Breast epithelium (tissue), 4 donors: ENCODE measurements at places on chromosomes 7 and 10. TPM values are rescaled to one million over a fixed set of nuclear protein-coding genes. Genes with fewer than 3 reads are reported as not detected.

Gene WDFY4
- 5.8 TPM for total RNA-seq

- DNase-seq: no peak
These were observed 49.0 kb downstream of the NPVF start for GRCh38 chr7:25179325-25179724.

GRCh38 chr7:52500841-52501240 is 534.6 kb upstream of the POM121L12 start:
- DNase-seq: no peak

Gene AGBL3
- total RNA-seq: 4.3 TPM

Gene PTPN12
- total RNA-seq: 161 TPM
